ENCODE measurements at places on chromosomes 6 and 20. TPM values are rescaled to one million over a fixed set of nuclear protein-coding genes. Genes with fewer than 3 reads are reported as not detected.

The CDS2 gene
- total RNA-seq: 40.5 TPM

The MAFB gene
- not detected for total RNA-seq

The TMC2 gene
- not detected for total RNA-seq

The RSPO4 gene
- total RNA-seq: not detected

DNA sequence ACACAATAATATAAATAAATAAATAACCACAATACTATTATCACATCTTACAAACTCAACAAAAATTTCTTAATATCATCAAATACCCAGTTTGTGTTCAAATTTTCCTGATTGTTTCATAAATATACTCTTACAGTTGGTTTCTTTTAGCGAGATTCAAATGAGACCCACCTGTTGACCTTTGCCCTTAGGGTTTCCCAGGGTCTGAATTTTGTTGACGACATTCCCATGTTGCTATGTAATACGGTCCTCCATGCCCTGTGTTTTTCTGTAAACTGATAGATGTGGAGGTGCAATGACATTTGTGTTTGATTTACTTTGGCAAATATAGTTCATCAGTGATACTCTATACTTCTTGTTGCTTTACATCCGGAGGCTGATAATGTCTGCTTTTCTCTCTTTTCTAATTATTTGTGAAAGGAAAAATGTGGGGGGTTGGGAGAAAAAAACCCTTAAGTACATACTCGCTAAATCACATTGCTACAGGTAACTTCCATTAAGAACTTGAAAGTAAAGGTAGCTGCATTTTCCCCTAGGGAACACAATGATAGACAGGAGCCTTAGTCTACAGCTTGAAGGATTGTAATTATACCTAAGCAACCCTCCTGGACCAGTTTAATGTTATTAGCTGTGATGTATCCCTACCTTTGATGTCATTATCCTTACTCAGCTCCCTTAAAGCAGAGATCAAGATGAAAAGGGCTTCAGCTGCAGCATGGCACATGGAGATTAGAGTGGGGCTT, 6.6 kb downstream of the MOG start:
- no peak overlapping the region for H3K4me3 ChIP-seq
- H3K27ac ChIP-seq: no peak overlapping the region
- DNase-seq: no peak
- no peaks in the 10 kb centered on the region for H3K4me1 ChIP-seq
- H3K36me3 ChIP-seq: no peaks in the 10 kb centered on the region

DNA sequence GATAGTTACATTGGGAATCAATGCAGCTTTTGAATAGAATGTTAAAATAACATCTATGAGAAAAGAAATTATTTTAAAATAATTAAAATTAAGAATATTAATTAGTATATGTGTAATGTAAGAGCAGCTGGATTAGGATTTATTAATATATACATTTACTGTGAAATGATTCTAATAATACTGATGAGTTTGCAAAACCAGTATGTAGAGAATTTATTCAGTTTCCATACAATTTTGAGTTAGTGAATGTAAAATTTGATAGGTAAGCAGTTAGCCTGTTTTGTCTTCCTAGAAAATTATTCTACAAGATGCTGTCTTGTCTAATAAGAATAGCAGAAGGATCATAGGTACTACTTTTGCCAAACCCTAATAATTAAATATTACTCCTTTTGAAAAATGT, 70.6 kb downstream of the STXBP5 start:
- H3K27ac ChIP-seq: no peak overlapping the region
- DNase-seq: no peak
- no peak overlapping the region for H3K4me3 ChIP-seq
- peaks cover 29% of the 10 kb centered on the region for H3K36me3 ChIP-seq

- peaks cover 36% of the 10 kb centered on the region for H3K4me1 ChIP-seq
- no peak overlapping the region for H3K27ac ChIP-seq
- no peak overlapping the region for H3K4me3 ChIP-seq
- no peak for DNase-seq
Observed at GRCh38 chr6:140670021-140670420, 1295.6 kb upstream of the CITED2 start.

DNA sequence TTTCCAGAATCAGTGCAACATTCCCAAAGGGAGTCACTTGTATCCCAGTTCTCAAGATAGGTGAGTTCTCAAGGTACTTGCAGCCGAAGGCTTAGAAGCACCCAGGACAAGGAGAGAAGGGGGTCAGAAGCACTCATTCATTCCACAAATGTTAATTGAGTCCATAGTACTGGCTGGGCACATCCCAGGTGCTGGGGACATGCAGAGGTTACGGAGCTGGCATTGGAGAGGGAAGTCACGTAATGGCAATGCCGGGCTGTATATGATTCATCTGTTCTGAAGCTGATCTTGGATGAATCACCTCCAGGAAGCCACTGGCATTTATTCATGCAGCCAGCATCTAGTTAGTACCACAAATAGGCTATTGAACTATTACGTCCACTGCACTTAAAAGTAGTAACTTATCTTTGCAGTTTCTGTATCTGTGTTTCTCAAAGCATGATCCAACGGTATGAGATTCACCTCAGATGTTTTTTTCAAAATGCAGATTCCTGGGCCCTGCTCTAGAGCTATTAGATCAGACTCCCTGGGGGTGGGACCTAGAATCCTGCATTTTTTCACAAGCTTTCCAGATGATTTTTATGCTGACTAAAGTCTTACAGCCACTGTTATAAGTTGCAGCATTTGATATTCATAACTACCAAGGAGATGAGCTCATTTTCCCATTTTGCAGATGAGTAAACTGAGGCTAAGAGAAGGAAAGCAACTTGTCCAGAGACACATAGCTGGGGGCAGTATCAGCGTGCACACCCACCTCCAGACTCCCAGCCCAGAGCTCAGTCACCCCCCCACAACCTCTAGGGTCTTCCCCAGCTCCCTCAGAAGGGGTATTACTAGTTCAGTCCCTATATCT, 44.1 kb upstream of the ID1 start:
- peaks cover 5% of the 10 kb centered on the region for H3K27me3 ChIP-seq
- H3K4me3 ChIP-seq: peak overlapping the region; percentile 76
- peaks cover 42% of the 10 kb centered on the region for H3K36me3 ChIP-seq
- H3K27ac ChIP-seq: peak overlapping the region; percentile 92
- peak; percentile 97 for DNase-seq

DNA sequence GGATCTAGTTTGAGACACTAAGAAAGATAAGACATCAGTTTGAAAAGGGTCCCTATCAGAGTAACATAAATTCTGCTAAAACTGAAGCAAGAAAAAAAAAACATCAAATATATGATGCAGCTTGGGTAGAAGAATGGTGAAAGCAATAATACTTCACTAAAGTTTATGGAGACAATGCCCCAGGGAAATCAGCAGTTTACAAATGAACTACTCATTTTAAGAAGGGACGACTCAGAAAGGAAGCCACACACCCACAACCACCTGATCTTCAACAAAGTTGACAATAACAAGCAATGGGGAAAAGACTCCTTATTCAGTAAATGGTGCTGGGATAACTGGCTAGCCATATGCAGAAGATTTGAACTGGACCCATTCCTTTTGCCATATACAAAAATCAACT, 143.5 kb downstream of the TPBG start:
- H3K36me3 ChIP-seq: no peaks in the 10 kb centered on the region
- DNase-seq: no peak
- no peak overlapping the region for H3K4me3 ChIP-seq
- no peaks in the 10 kb centered on the region for H3K4me1 ChIP-seq
- H3K27ac ChIP-seq: no peak overlapping the region

Measured in HFFc6 (cell line).